ENCODE measurements at places on chromosomes 4 and X.

GRCh38 chr4:7017446-7018048 is 25.6 kb upstream of the TADA2B start:
- no peak for DNase-seq

DNA sequence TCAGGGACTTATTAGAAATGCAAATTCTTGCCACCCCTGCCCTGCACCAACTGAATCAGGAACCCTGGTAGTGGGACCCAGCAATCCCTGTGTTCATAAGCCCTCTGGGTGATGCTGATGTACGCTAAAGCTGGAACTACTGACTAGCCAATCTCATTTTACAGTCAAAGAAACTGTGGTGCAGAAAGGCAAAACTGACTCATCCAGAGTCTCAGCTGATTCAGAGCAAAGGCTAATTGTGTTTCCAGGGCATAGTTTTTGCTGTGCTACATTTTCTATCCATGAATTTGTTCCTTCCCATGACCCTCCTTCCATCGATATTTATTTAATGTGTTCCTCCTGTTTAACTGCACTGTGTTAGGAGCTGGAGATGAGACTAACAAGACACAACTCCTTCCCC is 207.5 kb downstream of the REPS2 start:
- DNase-seq = no peak

GRCh38 chrX:6325437-6325836 is 96.8 kb upstream of the NLGN4X start:
- DNase-seq = no peak

GRCh38 chr4:1356181-1356998 is 9.4 kb downstream of the UVSSA start:
- DNase-seq = no peak

DNA sequence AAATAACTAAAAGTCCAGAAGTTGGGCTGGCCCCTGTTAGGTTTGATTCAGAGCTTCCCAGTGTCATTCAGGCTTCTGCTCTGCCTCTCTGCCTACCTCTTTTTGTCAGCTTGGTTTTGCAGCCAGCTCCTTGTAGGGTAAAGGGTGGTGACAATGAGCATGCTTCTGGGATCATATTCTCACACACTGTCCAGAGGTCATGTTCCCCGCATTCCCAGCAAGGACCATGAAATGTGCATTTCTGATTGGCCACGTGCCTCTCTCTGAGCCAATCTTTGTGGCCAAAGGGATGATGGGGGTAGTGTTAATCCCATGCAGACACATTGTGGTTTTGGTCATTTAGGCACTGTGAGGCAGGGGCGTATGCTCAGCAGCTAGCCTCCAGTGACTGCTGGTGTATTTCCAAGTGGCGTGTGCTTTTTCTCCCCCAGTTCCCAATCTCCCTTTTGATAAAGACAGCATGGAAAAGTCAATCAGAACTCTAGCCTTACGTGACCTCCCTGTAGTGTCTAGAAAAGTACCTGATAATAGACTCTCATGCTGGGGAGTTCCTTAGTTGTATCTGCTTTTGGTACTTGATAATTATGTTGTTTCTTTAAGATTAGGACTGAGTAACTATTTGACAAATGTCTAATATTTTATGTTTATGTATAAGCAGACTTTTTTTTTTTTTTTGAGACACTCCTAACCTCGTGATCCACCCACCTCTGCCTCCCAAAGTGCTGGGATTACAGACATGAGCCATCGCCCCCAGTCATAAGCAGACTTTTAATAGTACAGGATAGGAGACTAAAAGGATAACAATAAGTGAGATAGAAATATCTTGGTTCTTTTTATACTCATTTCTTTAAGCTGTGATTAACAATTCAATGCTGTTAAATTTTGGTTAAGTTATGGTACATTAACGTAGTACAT is 57.8 kb downstream of the KIAA0232 start:
- DNase-seq = no peak

- DNase-seq = no peak
Observed at GRCh38 chrX:66002824-66003680, 36.8 kb downstream of the VSIG4 start.

DNA sequence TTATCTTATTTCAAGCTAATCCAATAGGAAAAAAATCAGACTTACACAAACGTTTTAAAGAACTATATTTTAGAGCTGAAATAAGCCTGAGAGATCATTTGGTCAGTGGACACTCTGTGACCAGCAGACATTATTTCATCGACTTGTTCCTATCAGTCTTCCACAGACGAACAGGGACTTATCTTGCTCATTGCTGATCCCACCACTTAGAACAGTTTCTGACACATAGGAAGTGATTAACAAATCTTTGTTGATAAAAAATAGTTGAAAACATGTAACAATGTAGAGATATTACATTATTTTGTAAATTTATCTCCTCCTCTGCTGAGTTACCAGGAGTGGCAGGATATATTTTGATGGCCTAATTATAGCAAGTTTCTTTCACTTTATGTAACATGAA is 65.8 kb downstream of the TAPT1 start:
- DNase-seq = no peak

DNA sequence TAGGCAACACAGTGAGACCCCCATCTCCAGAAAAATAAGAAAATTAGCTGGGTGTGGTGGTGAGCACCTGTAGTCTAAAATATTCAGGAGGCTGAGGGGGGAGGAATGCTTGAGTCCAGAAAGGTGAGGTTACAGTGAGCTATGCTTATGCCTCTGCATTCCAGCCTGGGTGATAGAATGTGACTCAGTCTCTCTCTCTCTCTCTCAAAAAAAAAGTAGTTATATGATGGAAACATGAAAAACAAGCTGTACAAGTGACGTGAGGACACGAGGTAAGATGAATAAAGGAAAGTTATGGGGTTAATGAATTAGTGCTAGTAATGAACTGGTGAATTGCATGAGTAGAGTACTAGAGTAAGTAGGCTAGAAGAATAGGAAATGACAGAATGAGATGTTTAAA is 21.8 kb upstream of the CAMK2D start:
- DNase-seq = no peak

DNA sequence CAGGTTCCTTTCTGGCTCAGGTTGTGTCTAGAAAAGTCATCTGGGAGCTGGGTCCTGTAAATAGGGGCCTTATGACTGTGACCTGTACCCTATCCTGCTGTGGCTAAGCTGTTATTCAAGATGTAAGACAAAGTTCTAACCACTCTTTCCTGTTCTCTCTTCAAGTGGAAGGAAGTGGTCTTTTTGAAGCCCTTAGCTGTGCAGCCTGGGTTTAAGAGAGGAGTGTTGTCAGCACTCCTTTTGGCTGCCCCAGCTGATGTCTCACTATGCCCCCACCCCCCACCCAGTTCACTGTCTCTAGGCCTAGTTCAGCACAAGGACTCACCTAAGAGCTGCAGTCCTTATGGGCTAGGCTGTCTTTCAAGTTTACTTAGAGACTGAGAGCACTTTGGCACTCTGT is 1069.5 kb downstream of the FAM133A start:
- DNase-seq = no peak

DNA sequence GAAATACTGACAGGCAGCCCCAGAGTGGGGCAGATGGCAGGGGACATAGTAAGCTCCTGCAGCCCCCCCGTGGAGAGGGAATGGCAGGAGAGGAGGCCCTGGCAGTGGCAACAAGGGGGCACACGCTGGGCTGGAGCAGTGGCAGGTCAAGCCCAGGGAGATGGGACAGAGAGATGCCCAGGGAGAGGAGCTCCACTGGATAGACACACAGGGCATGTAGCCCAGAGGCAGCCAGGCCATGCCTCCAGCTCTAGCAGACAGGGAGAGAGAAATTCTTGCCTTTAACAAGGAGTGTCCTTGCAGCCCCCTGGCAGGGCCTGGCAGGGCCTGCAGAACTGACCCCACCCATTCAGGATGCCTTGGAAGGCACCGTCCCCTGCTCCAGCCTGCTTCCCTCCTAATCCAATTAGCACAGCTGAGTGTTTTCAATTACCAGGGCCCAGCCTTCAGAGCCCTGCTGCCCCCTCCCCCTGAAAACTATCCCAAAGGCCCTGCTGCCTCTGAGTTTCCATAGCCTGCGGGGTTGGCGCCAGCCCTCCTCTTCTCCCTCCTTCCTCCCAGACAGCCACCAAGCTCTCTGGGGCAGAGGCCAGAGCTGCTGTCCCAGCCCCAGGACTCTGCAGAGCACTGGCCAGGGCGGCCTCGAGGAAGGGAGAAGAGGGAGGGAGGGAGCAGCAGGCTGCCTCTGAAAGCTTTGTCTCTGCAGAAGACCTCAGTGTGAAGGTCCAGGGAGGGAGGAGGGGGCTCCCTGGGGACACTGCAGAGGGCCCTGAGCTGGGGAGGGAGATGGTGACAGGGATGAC is 12.5 kb downstream of the L1CAM start:
- no peak for DNase-seq

GRCh38 chr4:17120761-17121160 is 222.3 kb upstream of the LDB2 start:
- no peak for DNase-seq

- DNase-seq = no peak
Observed at GRCh38 chr4:118981171-118981838, 92.7 kb downstream of the SYNPO2 start.

- no peak for DNase-seq
Observed at GRCh38 chr4:189177130-189177529, 763.5 kb upstream of the FRG1 start.

- DNase-seq = no peak
Observed at GRCh38 chr4:168744021-168744420, 247.2 kb downstream of the PALLD start.

GRCh38 chr4:103244251-103244650 is 46.1 kb upstream of the CENPE start:
- no peak for DNase-seq

DNA sequence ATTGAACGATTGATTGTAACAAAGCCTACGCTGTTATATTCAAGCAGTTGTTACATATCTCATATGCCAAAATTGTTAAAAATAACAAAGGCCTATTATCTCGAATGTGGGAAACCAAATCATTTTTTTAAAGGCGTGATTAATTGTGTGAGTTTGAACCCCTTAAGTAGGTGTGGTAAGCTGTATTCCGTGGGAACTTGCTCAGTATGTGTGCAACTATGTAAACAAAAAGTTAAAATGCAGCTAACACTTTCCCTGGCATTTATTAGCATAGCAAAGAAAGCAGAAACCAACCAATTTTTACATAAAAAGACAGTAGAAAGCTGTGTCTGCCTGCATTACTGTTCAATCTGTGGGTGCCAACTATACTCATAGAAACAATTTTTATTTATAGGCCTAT is 166.0 kb upstream of the HAND2 start:
- no peak for DNase-seq

GRCh38 chr4:8305851-8306471 is 36.4 kb downstream of the HTRA3 start:
- DNase-seq = no peak

- DNase-seq = no peak
Observed at GRCh38 chrX:34491126-34491525, 166.0 kb downstream of the TMEM47 start.

DNA sequence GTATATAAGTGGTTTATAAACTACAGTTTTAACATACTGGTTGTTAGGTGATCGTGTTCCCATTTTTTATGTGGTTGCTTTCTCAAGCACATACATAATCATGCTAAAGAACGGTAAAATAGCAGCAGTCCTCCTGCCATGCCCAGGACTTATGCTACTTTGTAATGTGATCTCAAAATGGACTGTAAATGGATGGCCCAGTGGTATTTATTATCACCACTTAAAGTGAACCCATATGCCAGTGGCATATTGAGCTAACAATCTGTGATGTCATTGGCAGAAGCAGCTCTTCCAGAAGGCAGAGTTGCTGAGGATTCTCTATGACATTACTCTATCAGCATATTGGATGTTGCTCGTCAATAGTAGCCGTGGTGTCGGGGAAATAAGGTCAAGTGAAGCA is 28.6 kb downstream of the ANK2 start:
- no peak for DNase-seq

DNA sequence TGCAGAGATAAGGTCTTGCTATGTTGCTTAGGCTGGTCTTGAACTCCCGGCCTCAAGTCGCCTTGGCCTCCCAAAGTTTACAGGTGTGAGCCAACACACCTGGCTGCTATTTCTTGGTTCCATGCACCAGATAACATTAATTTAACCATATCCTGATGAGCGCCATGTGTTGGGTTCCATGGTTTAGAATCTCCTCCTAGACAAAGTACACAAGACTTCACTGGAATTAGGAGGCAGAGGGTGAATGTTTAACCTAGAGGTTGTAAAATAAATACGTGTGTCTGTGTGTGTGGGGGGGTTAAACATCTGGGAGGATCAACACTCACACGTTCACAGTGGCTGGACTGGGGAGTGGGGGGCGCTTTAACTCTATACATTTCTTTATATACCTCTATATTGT is 32.4 kb upstream of the SORCS2 start:
- DNase-seq = no peak

DNA sequence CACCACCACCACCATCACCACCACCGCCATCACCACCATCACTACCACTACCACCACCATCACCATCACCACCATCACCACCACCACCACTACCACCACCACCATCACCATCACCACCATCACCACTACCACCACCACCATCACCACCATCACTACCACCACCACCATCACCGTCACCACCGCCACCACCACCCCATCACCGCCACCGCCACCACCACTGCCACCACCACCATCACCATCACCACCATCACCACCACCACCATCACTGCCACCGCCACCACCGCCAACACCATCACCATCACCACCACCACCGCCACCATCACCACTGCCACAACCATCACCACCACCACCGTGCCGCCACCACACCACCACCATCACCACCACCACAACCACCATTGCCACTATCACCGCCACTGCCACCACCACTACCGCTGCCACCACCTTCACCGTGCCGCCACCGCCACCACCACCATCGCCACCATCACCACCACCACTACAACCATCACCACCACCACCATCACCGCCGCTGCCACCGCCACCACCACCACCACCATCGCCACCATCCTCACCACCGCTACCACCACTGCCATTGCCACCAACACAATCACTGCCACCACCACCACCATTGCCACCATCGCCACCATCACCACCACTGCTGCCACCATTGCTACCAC is 1511.3 kb upstream of the AGA start:
- no peak for DNase-seq

- no peak for DNase-seq
Observed at GRCh38 chr4:149889991-149890390, 74.3 kb upstream of the IQCM start.

DNA sequence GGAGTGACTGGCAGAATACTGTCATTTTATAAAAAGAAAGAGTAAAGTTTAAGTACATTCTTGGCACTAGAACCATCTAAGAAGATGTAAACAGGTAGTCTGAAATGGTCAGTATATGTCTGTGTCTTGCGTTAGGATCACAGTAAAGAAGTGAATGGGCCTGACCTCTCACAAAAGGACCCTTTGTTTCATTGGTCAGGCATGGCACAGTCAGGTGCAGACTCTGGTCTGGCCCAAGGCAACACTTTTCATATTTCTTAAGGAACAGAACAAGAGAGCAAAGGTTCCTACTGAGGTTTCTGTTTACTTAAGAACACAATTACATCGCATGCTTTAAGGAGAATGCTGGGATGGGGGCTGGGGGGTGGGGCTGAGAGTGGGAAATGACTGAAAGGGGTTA is 48.1 kb downstream of the RPGR start:
- no peak for DNase-seq
